A172 (cell line): ENCODE measurements at places on chromosomes 1 and 21.

GRCh38 chr1:51663105-51663504 is 46.2 kb downstream of the OSBPL9 start:
- DNase-seq = no peak

DNA sequence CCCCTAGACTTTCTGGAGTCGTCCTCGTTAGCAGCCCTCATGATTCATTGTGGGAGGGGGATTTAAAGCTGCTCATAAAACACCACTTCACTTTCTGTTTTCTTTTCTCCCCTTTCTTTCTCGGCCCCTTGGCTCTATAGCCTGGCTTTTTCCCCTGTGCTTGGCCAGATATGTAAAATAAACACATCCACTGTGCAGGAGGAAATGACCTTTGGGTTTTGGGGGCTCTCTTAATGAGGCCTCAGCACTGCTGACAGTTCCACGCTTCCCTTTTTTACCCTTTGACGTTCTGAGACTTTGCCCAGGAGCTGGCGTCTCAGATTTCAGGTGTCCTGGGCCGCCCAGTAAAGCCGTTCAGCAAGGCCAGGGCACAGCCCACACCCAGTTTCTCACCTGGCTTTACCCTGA is 65.7 kb downstream of the RUNX3 start:
- no peak for DNase-seq

DNA sequence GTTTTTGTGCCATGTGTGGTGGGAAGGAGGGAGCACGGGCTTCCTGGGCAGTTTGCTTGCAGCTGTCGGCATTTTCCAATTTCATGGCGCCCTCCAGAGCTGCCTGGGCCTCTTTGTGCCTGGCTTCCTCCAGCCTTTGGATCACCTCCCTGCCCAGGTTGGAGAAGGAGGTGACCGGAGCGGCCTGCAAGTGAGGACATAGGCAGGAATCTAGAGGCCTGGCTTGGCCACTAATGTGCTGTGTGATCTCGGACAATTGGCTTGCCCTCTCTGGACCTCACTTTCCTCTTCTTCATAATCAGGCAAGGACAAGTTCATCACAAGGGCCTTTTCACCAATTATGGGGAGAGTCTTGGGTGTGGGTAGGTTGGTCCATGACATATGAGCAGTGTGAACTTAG is 245.1 kb downstream of the MATN1 start:
- DNase-seq = no peak

DNA sequence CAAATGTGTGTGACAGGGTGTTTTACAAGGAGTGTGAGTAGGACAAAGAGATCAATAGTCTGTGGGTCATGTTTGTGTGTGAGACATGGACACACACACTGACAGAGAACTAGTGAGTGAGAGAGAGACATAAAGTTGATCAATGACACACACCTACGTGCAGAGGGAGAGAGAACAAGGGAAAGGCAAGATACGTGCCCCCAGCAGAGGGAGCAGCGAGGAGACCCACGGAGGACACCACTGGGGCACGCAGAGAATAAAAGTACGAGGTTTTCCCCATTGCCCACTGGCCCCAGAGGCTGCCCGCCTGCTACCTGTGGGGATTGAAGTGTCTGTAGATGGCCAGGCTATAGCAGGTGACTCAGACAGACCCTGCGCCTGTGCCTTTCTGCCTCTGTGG is 130.2 kb upstream of the CSF3R start:
- DNase-seq = no peak

DNA sequence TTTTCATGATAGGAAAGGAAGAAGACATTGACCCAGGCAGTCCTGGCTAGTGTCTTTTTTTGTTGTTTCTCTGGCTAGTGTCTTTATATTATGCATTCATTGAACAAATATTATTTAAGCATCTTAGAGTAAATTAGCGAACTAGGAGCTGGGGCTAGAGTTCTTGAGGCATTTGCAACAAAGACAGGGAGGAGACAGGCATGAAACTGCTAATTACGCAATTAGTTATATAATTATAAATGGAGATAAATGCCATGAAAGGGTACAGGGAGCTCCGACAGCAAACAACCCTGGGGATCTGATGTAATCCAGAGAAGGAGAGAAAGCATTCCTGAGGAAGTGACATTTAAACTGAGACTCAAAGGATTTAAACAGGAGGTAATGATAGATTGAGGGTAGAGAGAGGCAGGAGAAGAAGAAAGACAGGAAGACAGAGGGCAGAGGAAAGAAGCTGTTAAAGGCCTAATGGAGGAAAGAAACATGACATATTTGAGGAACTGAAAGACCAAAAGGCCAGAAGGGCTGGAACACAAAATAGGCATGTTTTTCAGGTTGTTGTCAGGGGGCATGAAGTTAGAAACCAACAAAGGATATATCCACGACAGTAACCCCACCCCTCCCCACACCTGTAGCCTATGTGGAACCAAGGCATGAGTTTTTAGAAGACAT is 99.5 kb upstream of the GJB5 start:
- DNase-seq = no peak

- no peak for DNase-seq
These were observed 10.0 kb upstream of the TTC34 start for GRCh38 chr1:2811533-2811918.
